Activated T-helper 1 cell treated with Interleukin-2 at 50 U/mL for 16 hours (primary cell): ENCODE measurements at places on chromosomes 1 and 21.

DNA sequence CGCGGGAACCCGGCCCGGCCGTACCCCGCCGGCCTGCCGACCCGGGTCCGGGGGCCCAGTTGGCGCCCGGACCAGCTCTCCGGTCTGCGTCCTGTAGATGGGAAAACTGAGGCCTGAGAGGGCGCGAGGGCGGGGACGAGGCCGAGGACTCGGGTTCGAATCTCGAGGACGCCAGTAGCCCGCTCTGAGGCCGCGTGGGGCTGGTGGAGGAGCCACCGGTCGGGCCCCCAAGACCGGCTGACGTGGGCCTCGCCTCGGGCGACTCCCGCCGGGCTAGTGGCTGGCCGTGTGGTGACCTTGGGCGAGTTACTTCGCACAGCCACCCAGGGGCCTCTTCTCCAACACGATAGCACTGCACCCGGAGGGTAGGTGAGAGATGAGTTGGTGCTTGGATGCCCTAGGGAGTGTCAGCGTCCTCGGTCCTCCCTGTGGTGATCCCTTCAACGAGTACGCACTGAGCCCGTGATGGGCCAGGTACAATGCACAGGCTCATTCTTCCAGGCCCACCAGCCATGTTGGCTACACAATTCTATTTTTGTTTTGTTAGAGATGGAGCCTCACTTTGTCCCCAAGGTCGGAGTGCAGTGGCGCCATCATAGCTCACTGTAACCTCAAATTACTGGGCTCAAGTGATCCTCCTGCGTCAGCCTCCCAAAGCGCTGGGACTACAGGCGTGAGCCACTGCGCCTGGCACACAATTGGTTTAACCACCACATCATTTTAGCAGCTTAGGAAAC is 404 bp upstream of the SCMH1 start:
- no peak for DNase-seq

GRCh38 chr21:31926498-31926897 is 53.7 kb downstream of the HUNK start:
- DNase-seq = no peak

- no peak for DNase-seq
These were observed 38.1 kb downstream of the NIBAN1 start for GRCh38 chr1:184935920-184936798.

DNA sequence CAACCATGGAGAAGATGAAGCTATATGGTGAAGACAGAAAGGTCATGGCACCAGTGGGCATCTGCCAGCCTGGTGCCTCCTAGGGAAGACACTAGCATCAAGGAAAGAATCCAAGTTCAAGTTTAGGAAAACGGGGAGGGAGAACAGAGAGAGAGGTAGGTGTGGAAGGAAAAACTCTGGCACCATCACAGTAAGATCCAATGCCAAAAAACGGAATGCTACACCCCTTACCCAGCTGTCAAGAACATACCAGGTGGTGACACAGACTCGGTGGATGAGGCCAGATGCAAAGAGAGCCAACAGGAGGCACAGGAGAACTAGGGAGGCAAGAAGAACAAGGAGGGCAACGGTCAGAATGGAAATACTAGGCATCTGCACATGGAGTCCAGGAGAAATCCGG is 3.6 kb downstream of the KRTCAP2 start:
- DNase-seq = no peak

DNA sequence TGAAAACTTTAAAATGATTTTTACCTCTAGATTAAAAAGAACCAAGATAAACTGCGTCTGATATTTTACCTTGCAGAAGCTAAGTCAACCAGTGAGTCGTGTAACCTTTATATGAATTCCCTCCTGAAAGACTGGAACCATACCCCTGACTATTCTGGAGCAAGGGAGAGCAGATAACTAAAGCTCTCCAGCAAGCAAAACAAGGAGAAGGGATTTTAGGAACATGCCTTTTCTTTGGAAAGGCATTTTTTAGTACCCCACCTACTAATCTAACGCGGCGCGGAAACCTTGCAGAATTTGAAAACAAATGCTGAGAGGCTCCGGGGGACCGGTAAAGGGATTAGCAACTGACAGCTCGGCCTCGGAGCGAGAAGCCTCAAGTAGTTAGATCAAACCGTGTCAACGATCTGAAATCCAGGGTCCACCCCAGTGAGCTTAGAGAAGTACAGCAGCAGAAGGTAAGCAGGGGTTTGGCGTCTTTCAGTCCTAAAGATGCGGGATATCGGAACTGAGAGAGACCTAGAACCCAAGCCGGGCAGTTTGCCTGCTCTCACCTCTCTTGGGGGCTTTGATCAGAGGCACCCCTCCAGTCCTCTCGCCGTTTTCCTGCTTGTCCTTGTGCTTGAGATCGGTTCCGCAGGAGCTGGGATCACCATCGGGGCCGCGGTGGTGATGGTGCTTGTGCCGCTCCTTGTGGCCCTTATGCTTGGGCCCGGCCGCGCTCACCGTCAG is 954 bp downstream of the RSBN1 start:
- no peak for DNase-seq

GRCh38 chr1:18542351-18542750 is 61.6 kb downstream of the KLHDC7A start:
- DNase-seq = no peak

DNA sequence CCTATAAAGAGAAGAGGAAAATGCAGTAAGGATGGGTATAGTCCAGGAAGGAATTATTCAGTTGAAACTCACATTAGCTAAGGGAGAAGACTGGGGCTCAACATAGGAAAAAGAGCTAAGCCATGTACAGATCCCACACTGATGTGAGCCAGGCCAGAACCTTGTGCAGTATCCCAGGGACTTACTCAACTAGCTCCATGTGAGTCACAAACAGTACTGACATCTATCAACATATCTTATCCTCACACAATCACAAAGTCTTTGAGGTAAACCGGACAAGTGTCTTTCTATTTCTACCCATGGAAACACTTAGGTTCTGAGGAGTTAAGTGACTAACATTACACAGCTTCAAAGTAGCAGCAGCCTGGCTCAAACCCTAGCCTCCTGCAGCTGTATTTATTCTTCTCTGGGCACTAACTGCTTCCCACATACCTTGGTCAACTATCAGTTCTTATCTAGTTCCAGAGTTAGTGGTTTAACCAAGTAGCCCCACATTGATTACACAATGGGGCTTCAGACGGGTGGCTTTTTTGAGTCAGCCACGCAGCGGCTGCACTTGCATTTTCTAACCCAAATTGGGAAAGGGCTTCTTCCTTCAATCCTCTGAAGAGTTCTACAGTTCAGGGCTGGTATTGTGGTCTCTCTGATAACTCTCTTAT is 9.5 kb downstream of the CD5L start:
- no peak for DNase-seq

- DNase-seq = no peak
These were observed 72.0 kb downstream of the ZNF281 start for GRCh38 chr1:200337831-200338230.

- DNase-seq = no peak
These were observed 110.9 kb downstream of the RUNX1 start for GRCh38 chr21:34938089-34938764.

DNA sequence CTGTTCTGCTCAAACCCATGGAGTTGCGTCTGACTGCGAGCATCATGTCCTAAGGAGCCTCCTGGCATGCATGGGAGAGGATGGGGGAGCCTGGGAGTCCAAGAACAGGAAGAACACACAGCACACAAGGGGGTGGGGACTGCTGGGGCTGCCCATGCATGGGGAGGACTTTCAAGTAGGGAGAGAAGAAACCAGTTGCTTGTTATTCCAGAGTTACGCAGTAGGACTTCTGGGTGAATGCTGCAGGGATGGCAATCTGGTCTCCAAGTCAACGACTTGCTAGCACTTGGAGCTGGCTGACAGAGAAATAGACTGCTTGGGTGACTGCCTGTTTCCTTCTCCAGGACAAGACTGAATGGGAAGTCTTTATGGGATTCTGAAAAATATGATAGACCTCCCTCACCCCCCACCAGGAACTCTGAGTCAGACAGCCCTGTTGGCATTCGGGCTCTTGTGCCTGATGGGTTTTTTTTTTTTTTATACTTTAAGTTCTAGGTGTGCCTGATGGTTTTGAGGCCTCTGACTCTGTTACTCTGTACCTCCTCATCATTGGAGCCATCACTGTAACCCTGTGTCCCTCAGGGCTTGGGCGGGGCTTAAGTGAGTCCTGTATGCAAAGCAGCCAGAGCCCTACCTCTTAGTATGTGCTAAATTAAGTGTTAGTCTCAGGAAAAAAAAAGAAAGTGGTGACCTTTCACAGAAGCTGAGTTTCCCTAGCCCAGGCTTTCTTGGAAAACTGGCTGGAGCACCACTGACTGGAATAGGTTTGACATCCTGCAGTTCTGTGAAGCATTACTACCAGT is 30.3 kb downstream of the MAP3K21 start:
- no peak for DNase-seq

DNA sequence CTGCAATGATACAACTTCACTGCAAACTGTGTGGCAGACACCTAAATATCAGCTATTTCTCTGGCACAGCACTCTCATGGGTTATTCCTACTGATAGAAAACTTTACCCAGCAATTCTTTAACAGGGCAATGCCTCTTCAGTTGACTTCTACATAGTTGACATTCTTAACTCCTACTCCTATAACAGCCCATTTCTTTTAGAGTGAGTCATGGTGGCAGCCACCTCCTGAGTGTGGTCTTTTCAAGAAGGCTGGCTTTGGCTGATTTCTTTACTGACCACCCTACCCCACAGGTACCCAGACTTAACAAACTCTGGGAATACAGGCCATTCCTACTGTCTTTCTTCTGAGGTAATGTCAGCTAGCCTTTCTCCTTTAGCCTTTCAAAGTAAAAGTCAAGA is 805.8 kb upstream of the ADGRL2 start:
- no peak for DNase-seq

- DNase-seq = no peak
These were observed 99.6 kb downstream of the ODF2L start for GRCh38 chr1:86296305-86297205.

DNA sequence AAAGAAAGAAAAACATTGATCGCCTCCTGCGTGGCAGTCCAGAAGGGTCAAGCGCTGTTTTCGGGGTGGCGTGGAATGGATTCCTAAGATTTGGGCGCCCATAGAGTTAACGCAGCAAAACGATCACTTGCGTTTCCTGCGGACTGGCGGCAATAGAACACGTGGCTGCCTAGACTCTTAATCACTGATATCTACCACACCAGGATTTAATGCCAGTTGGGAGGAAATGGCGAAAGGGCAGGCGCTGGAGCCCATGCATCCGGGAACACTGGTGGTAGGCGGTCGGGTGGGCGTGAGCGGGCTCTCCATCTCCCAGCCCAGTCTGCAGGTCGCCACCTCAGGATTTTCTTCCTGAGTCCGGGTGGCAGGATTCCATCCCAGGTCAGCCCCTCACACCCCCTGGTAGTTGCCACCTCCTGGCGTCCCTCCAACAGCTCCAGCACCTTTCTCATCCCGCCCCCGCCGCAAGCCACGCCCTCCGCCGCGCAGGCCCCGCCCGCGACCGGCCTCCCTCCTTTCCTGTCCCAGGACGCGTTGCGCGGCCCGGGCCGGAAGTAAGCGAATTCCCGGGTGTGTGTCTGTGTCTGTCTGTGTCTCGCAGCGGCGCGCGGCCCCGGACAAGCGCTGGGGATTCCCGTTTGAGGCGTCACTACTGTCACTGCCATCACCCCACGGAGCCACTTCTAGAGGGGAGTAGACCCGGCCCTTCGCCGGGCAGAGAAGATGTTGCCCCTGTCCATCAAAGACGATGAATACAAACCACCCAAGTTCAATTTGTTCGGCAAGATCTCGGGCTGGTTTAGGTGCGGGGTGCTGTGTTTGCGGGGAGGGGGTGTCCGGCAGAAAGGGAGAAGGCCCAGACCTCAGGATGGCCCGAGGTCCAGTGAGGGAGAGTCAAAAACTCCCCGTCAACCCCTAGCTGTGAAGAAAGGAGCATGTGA is at the start of gene SLC30A7:
TSS of gene SLC30A7 (plus strand) at position 551 of the 941 bp plus-strand sequence. CDS start at position 724, 173 bp downstream.
- DNase-seq = peak; percentile 92

DNA sequence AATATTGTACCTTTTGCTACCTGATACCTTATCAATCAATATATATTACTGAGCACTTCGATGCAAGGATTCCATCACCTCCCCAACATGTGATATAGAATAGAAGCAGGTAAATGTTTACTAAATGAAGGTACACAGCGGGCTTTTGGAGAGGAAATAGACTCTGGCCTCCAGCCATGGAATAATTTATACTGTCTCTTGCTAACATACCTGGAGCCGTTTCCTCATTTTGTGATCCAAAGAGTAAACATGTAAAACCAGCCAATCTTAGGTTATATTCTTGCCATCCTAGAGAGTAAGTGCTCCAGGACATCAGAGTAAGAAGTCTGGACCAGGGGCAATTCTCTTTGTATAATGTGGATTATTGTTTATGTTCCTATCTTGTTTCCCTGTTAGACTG is 39.4 kb downstream of the NDUFS5 start:
- no peak for DNase-seq

DNA sequence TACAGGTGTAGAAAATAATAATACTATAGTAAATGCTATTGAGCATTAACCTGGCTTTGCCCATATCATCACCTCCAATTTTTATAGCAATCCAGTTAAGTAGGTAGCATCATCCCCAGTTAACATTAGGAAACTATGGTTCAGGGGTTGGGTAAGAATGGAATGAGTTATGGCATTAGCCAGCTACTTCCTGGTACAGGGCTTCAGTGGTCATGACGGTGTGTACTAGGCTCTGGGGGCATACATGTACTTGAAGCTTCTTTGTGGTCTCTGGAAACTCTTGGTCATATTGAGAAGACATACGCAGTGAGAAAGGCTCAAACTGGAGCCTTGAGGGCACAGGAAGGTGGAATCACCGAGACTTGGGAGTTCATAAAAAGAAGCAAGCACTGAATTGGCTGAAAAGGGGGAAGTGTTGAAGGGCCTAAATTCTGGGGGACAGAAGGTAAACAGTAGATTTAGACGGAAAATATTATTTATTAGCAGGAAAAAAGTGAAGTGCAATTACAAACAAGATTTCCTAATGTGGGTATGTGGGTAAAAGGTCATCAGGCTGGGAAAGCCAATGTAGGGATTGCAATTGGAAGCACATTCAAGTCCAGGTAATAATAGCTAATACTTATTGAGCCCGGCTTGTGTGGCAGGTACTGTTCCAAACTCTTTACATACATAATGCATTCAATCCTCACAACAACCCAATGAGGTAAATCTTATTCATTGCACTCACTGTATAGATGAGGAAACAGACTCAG is 114.2 kb upstream of the ATP1A1 start:
- DNase-seq = no peak

DNA sequence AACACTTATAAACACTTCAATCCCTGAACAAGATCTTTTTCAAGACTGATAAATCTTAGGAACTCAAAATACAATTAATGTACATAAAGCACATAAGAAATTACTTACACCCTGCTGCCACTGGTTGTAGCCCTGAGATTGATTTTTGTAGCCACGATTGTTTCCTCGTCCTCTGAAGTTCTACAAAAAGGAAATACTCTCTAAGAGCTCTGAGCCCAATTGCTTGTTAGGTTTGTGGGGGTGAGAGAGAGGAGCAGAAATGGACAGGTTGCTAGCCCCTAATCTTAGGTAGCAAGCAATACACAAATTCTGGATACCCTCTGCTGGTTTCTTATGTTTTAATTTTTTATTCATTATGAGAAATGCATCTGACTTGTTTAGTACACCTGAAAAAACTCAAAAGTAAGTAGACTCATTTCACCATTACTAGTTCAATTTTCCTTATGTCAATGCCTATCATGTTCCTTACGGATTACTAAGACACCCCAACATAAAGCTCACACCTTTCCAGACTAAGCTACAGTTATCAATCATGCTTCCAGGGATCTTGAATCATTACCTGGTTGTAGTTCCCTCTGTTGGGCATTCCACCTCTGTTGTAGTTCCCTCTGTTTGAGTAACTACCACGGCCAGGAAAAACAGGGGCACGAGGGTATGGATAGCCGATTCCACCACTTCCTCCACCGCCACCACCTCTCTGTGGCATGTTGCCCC is 9.3 kb downstream of the HNRNPU start:
- no peak for DNase-seq

- no peak for DNase-seq
These were observed 78.7 kb downstream of the PAPPA2 start for GRCh38 chr1:176541663-176542062.
